ENCODE measurements at places on chromosomes 13 and 19.

DNA sequence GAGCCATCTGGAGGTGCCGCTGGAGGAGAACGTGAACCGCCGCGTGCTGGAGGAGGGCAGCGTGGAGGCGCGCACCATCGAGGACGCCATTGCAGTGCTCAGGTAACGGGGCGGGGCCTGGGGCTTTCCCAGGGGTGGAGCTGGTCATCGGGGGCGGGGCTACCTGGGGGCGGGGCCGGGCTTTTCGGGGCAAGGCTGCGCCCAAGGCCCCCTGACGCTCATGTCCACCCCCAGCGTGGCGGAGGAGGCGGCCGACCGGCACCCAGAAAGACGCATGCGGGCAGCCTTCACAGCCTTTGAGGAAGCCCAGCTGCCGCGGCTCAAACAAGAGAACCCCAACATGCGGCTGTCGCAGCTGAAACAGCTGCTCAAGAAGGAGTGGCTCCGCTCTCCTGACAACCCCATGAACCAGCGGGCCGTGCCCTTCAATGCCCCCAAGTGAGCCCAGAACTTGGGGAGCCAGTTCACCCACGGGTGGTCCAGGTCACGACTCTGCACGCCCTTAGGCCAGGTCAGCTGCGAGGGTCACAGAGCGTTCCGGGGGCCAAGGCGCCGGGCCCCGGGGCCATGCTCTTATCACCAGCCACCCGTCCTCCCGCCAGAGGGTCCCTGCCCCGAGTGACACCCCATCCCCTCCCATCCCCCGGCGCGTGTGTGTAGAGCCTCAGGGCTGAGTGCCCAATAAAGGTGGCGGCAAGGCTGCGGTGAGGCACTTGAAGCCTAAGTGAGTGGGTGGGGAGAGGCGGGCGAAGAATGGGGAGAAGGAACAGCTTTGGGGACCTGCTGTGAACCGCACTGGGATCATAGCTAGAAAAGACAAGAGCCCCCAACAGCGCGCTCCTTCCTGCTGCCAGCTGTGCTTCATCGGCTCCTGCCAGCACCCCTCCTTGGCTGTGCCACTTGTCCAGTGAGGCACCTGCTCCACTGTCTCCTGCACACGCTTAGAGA lies 10.7 kb downstream of the CCDC124 start:
- DNase-seq, result no peak

DNA sequence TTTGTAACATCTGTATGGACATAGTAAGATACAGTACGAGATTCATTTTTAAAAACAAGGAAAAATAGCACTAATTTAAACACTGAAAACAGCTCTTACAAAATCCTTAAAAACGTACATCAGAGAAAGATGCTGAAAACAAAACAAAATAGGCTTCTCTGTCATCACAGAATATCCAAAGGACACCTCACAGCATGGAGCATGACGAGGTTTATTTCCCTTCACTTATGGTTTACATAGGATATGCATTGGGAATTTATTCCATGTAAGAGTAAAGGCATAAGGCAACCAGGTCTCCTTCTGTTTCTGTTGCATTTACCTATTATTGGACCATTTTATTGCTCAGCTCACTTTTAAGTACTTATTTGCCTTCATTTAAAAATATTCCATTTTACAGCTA lies 3.0 kb downstream of the KCTD12 start:
- DNase-seq, result no peak

GRCh38 chr19:13825489-13826441 lies 30.5 kb downstream of the ZSWIM4 start:
- DNase-seq, result no peak

- no peak for DNase-seq
Measured at GRCh38 chr13:109747524-109747923, 38.9 kb downstream of the IRS2 start.

- DNase-seq, result no peak
Measured at GRCh38 chr19:5017235-5017634, 48.3 kb downstream of the KDM4B start.

DNA sequence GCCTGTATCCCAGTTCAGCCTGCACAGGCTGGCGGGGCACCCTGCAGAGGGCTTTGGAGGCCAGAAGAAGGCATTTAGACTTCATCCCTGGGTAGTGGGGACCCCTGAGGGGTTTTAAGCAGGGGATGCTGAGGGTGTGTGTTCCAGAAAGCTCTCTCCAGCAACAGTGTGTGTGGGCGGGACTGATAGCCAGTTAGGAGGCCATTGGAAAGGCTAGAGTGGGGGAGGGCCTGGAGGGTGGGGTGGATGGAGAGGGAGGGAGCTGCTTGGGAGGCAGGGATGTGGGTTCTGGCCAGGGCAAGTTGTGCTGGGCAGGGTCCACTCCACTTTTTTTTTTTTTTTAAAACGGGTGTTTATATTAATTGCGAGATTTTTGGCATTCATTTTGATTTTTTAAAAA lies 28.3 kb downstream of the LYL1 start:
- no peak for DNase-seq

All from AG09319 (cell line).